ENCODE measurements at places on chromosomes 13 and 19.

- no peak for DNase-seq
Measured at GRCh38 chr19:13615890-13616289, 109.6 kb upstream of the CACNA1A start.

- peak; percentile 21 for DNase-seq
Measured at GRCh38 chr19:7492142-7492541, 3.3 kb upstream of the PEX11G start.

- DNase-seq = no peak
Measured at GRCh38 chr13:35866801-35867200, 264.4 kb downstream of the DCLK1 start.

- no peak for DNase-seq
Measured at GRCh38 chr13:80850771-80851170, 509.8 kb upstream of the SPRY2 start.

DNA sequence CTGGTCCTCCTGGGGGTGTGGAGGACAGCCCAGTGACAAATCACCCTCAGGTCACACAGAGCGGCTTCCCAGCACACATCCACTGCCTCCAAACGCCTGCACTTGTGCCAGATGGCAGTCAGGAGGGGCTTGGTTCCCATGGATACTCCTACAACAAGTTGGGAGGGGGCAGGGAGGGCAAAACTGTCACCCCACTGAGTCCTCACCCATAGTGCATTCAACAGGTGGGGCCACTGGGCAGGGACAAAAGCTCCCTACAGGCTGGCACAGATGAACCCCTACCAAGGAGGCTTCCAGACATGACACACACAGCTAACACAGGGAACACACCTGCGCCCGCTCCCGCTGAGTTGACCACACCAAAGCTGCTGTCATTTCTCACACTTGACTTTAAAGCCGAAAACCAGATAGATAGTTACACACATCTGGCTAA is 120.5 kb downstream of the STK24 start:
- no peak for DNase-seq

DNA sequence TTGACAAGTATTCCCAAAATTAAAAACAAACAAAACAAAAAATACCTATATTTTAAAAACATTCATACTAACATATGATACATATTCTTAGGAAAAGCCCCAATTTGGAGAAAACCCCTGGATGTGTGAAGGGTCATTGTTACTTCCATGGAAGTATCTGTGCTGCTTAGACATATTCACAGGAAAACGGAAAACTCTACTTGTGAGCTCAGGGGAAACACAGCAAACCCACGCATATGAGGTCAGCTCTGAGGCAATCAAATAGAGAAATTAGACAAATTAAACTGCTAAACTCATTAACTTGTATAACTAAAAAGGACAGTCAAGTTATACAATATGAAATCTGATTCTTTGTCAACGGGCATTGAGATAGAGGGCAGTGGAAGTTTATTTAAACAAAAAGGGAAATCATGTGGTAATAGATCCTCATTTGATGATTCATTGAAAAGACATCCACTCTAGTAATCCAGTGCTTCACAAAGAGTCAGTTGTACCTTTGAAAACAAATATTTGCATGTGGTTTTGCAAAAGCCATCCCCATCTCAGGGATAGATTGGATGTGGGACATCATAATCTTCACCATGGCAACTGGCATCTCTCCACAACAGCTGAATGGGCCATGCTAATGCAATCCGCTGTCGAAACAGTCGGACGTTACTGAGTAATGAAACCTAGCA is 423.4 kb downstream of the ITGBL1 start:
- no peak for DNase-seq

DNA sequence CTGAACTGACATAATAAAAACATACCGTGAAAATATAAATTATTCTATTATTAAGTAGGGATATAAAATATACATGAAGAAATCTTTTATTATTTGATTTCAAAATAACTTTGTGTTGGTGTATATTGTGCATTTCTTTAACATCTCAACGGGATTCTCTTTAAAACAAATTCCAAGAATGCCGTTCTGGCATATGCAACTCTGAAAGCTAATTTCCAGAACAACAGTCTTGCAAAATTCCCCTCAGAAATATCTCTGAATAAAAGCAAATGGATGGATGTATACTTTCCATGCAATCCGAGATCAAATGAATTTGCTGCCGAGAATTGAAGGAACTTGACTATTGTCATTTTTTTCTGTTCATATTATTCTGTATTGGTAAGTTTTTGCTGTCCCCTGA is 1579.8 kb downstream of the PCDH9 start:
- no peak for DNase-seq

DNA sequence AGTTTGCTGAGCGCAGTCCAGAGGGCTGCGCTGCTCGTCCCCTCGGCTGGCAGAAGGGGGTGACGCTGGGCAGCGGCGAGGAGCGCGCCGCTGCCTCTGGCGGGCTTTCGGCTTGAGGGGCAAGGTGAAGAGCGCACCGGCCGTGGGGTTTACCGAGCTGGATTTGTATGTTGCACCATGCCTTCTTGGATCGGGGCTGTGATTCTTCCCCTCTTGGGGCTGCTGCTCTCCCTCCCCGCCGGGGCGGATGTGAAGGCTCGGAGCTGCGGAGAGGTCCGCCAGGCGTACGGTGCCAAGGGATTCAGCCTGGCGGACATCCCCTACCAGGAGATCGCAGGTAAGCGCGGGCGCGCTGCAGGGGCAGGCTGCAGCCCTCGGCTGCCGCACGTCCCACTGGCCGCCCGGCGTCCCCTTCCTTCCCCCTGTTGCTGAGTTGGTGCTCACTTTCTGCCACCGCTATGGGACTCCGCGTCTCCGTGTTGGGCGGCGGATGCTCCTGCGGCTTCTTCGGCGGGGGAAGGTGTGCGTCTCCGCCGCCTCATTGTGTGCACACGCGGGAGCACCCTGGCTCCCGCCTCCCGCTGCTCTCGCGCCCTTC is 772 bp downstream of the GPC6 start:
- DNase-seq = no peak

DNA sequence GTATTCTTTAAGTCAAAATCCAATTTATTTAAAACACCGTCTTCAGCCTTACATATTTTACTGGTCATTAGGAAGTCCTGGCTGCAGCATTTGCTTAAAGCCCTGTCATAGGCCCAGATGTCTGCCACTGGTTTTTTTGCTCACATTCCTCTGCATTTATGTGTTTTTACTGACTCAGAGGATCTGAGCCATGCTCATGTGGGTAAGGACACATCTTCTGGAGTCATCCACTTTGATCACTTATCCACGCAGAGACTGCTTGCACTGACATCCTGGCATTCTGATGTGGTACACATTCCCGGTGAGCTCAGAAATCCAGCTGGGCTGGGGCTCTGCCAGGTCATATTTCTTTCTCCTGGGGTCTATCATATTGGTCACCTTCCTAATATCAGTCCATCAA is 531.7 kb upstream of the ARGLU1 start:
- DNase-seq = no peak

- no peak for DNase-seq
Measured at GRCh38 chr13:44035400-44035799, 155.7 kb downstream of the LACC1 start.

DNA sequence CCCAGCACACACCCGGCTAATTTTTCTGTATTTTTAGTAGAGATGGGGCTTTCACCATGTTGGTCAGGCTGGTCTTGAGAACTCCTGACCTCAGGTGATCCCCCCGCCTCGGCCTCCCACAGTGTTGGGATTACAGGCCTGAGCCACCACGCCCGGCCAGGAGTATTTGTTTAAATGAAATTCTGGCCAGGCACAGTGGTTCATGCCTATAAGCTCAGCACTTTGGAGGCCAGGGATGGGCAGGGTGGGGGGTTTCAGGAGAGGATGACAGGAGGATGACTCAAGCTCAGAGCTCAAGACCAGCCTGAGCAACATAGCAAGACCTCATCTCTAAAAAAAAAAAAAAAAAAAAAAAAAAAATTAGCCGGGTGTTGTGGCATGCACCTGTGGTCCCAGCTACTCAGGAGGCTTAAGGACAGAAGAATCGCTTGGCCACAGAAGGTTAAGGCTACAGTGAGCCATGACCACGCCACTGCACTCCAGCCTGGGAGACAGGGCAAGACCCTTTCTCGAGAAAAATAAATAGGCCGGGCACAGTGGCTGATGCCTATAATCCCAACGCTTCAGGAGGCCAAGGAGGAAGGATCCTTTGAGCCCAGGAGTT is 8.2 kb upstream of the DHDH start:
- no peak for DNase-seq

GRCh38 chr13:111399776-111400538 is 79.5 kb downstream of the TEX29 start:
- DNase-seq = no peak

- no peak for DNase-seq
Measured at GRCh38 chr13:52162279-52163101, 3.1 kb upstream of the NEK3 start.

- DNase-seq = no peak
Measured at GRCh38 chr19:16161840-16162239, 11.5 kb downstream of the CIB3 start.

- DNase-seq = peak; percentile 93
Measured at GRCh38 chr19:42132030-42132628, at the start of gene POU2F2. POU2F2 (minus strand) TSS chr19:42132446; CDS start chr19:42132411, 35 bp downstream.

GRCh38 chr19:30068528-30069395 is 126.7 kb downstream of the URI1 start:
- no peak for DNase-seq

DNA sequence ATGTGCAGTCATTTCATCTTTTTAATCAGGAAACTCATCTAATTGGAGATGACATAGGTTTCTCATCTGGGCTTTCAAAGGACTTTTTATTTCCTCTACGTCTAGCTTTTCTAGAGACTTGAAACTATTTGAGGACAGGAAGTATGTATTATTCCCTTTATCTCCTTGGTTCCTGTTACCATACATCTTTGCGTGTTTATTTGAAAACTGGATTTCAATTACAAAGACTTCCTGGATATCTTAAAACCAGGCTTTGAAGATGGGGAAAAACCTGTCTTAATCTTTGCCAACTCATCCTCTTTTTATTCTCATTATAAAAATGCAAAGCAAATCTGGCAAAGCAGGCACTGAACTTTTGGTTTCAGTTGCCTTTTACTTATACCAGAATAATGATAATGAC is 130.5 kb downstream of the LMO7 start:
- DNase-seq = no peak
